ENCODE measurements at places on chromosomes 6 and 20.

DNA sequence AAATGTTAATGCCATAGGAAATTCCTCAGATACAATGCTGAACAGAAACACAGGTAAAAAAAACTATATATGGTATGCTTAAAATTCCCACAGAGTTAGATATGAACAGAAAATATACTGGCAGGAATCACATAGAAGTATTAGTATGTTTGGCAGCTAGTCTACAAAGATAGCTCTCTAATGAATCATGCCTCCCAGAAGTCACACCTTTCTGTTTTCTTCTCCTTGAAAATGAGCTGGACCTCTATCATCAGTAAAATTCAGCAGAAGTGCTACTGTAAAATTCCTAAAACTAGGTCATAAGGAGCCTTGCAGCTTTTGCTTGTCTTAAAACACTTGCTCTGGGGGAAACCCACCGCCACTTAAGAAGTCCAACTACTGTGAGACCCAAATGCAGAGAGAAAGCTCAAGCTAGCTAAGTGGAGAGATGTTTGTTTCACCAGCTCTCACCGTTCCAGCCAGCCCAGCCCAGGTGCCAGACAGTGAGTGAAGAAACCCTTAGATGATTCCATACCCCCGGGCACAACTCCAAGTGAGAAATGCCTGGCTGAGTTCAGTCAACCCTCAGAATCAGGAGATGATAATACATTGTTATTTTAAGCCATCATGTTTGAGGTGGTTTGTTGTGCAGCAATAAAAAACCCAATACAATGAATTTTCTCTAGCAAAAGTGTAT is 43.0 kb downstream of the TSPYL4 start:
- DNase-seq = no peak

- DNase-seq = no peak
These were observed 42.0 kb upstream of the TMEM244 start for GRCh38 chr6:129903082-129903481.

- DNase-seq = no peak
These were observed 5.1 kb downstream of the SYNCRIP start for GRCh38 chr6:85637579-85637978.

DNA sequence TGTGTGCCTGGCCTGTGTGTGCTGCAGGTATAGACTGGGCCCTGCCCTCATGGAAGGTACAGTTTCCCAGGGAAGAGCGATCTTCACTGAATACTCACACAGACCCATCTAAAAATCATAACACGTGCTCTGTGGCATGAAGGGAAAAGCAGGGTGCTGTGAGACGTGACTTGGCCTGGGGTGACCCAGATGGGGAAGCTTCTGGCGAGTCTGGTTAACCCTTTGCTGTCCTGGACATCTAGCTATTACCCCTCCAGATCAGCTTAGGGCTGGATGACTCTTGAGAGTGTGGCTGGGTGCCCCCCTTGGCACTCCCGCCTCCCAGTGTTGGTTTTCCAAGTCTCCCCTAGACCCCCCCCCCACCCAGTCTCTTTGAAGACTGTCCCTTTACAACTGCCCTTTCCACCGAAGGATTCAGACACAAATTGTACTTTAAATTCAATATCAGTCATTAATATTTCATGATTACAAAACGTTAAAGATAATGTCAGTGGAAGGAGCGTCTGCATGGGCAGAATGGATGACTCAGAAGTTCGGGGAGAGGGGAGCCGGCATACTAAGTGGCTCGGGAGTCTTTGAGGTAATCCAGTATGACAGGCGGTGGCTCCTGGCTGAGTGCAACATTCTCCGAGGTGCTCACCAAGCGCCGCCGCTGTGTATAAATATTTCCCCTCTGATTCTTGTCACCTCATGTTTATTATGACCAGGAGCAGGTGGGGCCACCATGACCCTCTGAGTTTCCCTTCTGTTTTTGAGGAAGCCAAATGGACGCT is 77.3 kb downstream of the CD40 start:
- no peak for DNase-seq

DNA sequence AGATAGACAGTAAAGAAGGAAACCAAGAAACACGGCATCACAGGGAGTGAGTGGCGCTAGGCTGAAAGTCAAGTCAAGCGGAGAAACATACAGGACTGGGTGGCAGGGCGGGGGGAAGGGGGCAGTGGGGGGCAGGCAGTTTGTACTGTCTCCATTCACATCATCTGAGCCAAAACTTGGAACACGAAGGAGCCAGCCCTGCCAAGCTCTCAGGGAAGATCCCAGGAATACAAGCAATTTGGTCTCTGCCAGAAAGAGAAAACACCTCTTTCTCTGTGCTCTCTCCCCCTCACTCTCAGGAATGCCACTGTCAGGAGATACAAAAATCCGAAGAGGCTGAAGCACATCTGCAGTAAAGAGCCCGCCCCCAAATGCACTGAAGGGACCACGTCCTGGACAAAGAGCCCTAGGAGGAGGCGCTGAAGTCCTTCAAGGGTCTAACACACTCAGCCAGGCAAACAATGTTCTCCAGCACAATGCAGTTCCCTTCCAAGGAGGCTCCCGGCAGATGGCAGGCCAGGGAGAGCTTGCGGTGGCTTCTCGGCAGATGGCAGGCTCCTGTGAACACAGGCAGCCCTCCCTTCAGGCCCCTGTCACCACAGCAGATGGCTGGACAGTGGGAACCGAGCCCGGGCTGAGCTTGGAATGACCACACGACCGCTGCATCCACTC is 90.0 kb downstream of the ATP9A start:
- DNase-seq = no peak

- no peak for DNase-seq
These were observed 2.6 kb downstream of the SAMD5 start for GRCh38 chr6:147510929-147511590.

DNA sequence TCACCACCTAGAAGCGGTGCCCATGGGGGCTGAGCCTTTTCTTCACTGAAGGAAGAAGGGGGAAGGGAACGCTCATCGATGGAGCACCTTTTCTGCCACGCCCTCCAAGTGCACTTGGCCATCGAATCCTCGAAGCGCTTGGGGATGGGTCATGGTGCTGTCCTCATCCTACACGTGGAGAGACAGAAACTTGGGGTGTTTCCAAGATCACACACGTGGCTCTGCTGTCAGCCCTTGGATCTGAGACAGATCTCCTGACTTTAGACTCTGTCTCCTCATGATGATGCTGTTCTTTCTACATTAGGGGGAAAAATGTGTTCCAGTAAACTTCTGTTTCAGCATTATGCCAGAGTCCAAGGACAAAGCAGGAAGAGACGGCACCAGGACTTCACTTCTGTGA is 78.5 kb downstream of the SYNDIG1 start:
- DNase-seq = no peak

DNA sequence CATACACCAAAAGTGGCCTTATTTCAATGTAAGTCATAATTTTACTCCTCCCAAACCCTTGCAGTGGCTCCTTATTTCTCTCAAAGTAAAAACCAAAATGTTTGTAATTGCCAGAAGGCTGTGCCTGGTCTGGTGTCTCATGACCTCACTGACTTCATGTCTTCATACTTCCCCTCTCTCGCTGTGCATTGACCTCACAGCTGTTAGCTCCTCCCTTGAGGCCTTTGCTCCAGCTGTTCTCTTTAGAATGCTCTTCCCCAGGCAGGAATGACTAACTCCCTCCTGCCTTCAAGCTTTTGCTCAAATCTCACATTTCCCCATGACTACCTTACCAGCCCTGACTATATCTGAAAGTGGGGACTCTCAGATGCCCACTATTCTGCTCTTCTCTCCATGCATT is 83.3 kb downstream of the MTFR2 start:
- DNase-seq = no peak
